LoVo (cell line): ENCODE measurements at places on chromosomes 5 and 9.

DNA sequence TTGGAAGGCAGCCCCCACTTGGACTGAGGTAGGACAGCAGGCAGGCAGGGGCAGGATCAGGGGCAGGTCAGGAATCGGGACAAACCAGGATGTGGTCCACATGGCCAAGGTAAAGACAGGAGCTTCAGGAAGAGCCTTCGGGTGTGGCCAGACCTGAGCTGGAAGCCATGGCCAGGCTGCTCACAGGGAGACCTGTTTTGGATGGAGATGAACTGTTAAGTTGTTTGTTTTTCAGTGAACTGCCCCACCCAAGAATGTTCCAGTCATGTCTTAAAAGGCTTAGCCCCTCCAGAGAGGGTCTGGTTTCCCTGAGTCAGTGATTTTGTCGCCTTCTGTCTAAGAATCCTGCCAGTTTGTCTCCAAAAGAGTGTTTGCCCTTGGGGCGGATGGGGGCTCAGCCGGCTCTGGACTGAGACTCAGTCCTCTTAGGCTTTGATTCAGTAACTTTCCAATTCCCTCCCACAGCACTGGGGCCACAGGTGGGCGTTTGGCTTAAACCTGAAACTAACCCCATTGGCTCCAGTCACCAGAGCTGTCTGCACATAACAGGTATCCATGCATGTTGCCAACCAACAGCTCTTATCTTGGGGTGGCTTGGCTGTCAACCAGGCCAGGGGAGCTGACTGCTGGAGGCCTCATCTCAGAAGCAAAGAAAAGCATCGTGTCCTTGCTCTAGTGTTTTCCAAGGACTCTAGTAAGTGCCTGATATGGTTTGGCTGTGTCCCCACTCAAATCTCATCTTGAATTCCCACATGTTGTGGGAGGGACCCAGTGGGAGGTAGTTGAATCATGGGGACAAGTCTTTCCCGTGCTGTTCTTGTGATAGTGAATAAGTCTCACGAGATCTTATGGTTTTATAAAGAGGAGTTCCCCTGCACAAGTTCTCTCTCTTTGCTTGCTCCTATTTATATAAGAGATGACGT lies 11.3 kb upstream of the ANKH start:
- DNase-seq: no peak

DNA sequence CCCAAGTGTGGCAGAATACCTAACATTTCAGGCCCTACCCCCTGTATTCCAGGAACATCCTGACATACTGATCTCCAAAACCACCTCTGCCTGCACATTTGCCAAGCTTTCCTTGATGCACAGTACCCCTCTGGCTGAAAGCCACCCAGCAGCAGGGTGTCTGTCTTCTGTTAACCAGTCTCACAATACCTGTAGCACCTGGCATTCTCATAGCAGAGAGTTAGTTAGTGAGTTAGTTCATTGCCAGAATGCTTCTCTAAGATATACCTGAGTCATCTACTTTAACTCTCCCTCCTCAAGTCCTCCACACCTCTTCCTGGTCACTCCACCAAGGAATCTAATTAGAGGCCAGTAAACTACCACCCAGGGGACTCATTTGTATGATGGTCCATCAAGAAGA lies 46.1 kb upstream of the IL7R start:
- DNase-seq: no peak

DNA sequence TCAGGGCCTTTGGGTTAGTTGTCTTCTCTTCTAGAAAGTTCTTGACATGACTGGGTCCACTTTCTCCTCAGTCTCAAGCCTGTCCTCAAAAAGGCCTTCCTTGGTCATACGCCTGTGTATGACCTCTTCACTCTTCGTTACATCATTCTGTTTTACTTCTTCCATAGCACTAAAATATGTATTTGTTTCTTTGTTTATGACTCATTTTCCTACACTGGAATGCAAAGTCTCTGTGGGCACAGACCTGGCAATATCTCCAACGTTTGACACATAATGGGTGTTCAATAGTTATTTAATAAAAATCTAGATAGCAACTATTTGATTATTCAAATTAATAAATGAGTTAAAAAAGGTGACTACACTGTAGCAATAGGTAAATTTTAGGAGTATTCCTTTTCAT lies 85.1 kb downstream of the YIPF5 start:
- no peak for DNase-seq

DNA sequence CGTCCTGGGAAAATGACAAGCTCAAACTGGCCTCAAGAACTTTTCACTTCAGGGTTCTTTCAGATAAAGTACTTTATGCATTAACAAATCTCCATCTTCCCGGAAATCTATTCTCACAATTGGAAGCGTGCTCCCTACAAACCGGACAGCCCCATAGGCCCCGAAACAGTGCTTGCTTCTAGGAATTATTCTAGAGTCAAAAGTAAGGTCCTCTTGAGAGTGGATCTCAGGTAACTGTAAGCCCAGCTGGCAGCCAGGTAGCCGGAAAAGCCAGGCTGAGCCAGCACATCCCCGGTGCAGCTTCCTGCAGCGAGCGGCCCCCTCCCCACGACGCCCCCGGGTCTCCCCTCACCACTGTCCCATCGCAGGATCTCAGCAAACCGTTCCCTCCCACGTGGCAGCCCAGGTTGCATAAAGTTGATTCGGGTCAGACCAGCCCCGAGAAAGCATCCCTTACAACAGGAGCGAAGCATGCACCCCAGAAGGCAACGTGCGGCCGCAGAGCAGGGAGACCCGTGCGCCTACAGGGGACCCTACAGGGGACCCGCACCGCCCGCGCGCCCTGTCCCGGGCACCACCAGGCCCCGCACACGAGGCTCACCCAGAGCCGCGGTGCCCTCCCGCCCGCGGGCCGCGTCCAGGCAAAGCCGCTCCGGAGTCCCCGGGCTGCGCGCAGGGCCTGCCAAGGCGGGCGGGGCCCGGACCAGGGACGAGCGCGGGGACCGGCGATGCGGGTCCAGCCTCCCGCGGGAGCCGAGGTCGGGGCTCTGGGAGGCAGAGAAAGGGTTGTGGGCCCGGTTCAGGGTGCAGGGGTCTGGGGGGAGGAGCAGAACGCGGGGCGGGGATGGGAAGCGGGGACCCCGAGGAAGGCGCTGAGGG lies 920 bp downstream of the LPCAT1 start:
- no peak for DNase-seq

GRCh38 chr9:109466623-109467590 lies 31.2 kb downstream of the PTPN3 start:
- no peak for DNase-seq

DNA sequence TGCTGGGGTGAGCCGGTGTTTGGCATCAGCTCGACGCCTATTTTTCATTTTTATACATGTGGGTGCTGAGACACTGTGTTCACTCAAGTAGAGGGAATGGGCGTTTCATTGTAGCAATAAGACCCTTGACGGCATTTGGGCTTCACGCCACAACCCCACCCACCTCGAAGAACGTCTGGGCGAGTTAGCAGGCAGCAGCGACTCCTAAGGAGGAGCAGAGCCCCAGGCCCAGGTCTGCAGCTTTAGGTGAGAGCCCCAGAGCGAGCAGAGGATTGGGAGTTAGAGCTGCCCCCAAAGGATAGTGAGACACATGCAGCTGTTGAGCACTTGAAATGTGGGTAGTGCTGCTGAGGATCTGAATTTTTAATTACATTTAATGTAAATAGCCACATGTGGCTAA lies 1.6 kb upstream of the ZFP62 start:
- DNase-seq: no peak

- DNase-seq: no peak
Observed at GRCh38 chr5:31021181-31021624, 172.3 kb upstream of the CDH6 start.

GRCh38 chr5:177491429-177491945 lies 5.9 kb downstream of the PDLIM7 start:
- no peak for DNase-seq

GRCh38 chr5:150590979-150591695 lies 49.3 kb upstream of the SYNPO start:
- DNase-seq: no peak
